ENCODE measurements at places on chromosomes 1 and 21.

GRCh38 chr1:229323885-229324553, 18.8 kb downstream of the CCSAP start:
- no peak for DNase-seq

- DNase-seq, result no peak
These were observed 119.0 kb upstream of the NRIP1 start for GRCh38 chr21:15183813-15184257.

DNA sequence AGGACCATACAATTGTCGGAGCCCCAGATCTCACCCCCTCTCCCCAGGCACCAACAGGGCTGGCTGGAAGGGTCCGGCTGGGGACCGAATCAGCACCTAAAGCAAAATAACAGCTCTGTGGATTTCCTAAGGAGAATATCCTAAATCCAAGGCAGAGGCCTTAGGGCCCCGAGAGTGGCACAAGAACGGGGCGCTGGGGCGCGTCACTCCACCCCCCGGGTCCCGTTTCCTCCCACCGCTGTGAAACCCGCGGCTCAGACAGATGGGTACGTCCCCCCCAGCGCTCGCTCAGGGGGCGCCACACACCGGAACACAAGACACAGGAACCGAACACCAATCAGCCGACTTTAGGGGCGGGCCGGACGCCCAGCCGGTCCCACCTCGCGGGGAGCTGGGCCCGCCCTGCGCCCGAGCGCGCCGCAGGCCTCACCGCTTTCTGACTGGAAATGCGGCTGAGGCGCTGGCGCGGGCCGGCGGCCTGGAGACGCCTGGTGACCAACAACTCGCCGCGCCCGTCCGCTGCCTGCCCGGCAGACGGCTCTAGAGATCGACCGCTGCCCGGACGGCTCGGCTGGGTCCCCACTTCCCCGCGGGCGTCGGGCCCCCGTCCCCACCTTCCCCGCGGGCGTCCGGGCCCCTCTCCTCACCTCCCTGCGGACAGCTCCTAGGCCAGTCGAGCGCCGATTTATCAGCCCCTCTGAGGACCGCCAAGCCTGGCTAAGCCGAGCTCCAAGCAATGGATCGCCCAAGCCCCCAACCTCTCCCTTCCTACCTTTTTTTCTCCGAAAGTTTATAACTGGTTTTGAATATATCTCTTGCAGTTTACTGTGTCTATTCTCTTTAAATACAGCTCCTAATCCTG, at the start of gene HFM1:
HFM1 (minus strand) TSS at position 687 of the 862 bp plus-strand sequence. CDS start 3,755 bp downstream, outside the sequence.
- peak; percentile 12 for DNase-seq

GRCh38 chr1:23916209-23917131, 3.3 kb upstream of the CNR2 start:
- DNase-seq, result peak; percentile 44

DNA sequence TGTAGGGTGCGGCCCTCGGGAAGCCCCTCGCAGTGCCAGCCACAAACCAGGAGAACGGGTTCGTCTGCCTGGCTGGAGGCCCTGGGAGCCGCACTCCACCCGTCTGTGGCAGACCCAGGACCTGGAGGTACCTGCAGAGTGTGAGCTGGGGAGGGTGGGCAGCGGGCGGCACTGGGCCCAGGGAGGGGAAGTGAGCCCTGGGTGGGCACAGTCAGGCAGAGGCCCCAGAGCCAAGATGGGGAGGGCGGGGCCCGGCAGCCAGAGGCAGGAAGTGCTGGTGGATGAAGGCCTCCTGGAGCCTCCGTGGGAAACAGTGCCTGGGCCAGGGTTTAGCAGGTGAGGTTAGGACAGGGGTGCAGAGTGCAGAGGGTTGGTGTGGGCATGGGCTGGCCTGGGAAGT, 4.0 kb upstream of the PEX10 start:
- DNase-seq, result peak; percentile 42

DNA sequence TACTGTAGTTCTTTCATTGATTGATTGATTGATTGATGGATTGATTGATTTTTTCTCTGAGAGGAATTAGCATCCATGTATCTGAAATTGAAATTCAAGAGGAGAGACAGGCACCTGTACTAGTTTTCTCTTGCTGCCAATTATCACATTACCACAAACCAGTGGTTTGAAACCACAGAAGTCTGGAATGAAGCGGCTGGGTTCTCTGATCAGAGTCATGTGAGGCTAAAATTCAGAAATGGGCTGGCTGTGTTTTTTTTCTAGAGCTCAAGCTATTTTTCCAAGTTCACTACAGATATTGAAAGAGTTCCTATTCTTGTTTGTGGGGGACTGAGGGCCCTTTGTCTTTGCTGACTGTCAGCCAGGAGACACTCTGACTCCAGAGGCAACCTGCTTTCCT, 10.0 kb downstream of the NBPF3 start:
- no peak for DNase-seq

DNA sequence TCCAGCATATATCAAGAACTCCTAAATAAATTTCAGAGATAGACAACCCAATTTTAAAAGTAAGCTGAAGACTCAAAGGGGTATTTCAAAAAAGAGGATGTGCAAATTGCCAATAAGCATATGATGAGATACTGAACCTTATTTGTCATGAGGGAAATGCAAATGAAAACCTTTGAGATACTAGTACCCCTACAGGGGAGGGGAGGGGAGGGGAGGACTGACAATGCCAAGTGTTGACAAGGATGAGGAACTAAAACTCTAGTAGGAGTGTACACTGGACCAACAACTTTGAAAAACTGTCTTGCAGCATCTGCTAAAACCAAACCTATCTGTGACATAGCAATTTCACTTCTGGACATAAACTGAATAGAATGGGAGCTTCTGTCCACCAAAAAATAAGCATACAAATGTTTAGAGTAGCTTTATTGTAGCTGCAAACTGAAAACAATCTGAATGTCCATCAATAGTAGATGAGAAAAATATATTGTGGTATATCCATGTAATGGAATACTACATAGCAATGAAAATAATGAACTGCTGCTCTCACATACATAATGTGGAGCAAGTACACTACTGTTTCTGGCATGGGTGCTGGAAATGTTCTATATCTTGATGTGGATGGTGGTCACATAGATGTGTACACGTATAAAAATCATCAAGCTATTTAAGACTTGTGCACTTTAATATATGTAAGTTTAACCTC, 57.2 kb downstream of the CDK18 start:
- no peak for DNase-seq

DNA sequence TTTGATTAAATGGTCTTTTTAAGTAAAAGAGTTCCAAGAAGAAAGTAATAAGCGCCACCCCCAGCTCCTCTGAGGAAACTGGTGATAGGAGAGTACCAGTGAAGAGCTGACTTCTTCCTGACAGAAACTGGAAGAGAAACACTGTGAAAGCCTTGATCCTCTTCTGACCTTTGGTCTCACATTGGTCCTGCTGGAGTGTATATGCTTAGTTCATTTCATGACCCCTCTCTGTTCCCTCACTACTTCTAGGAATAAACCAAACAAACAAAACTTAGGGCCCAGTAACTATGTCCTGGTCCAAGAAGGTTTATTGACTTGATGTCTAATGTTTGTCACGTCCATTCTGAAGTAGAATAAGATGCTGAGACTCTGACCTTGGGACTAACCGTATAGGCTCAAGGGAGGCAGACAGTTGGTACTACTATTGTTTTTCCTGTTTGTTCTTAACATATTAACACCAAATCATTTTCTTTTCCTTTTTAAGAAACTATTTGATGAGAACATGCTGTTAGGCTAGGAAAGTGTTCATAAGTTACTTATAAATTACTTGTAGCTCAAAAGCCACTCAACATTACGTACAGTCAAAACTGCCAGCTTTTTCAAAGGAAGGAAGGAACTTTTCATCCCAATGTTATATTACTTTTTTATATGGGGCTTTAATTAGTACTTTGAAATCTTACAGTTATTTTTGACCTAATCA, 57.9 kb downstream of the MIER1 start:
- DNase-seq, result no peak

GRCh38 chr1:204357551-204358490, 1.9 kb downstream of the PLEKHA6 start:
- no peak for DNase-seq

GRCh38 chr1:3668585-3669300, 16.4 kb downstream of the TP73 start:
- DNase-seq, result no peak

DNA sequence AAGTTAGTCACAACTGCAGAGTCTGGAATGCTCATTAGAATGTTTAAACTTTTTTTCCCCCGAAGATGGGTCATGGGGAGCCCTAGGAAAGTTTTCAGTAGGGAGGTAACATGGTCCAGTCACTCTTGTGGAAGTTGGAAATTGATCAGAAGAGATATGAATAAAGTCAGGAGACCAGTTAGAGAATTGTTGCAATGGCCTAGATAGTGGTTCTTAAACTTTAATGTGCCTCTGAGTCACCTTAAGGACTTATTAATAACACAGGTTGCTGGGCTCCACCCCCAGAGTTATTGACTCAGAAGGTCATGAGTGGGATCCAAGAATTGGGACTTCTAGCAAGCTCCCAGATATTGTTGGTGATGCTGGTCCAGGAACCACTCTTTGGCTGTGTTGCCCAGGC, 3.2 kb upstream of the TFAP2E start:
- DNase-seq, result no peak

DNA sequence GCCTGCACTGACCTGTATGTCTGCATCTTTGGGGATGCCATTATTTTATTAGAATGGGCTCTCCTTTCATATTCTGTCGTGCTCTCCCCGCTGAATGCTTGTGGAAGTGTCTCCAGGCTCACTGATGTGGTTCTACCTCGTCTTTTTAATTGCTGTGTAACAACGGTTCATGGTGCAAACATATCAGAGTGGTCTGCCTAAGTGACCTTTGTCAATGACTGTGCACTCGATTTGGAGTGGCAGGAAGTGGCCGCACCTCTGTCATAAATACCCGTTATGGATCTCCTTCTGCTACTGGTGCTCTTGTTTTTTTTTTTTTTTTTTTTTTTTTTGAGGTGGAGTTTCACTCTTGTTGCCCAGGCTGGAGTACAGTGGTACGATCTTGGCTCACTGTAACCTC, 38.3 kb downstream of the SPSB1 start:
- DNase-seq, result no peak

- no peak for DNase-seq
These were observed 15.8 kb upstream of the CCDC190 start for GRCh38 chr1:162876751-162877150.

DNA sequence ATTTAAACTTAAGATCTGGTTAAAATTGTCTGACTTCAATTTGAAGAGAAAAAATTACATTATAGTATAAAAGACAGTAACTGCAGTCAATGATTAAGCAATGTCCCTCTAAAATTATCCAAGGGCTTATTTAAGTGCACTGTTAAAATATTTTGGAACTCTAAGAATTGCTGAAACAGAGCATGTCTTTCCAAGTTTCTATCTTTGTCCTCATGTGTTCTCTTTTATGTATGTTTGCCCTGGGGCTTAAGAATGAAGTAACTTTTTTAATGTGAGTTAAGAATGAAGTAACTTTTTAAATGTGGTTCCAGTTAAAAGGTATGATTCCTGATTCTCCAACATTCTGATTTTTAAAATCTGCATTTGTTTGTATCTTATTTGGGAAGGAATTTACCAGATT, 69.0 kb upstream of the MARK1 start:
- DNase-seq, result no peak

GRCh38 chr1:201421041-201421440, 489 bp downstream of the TNNI1 start:
- DNase-seq, result no peak

DNA sequence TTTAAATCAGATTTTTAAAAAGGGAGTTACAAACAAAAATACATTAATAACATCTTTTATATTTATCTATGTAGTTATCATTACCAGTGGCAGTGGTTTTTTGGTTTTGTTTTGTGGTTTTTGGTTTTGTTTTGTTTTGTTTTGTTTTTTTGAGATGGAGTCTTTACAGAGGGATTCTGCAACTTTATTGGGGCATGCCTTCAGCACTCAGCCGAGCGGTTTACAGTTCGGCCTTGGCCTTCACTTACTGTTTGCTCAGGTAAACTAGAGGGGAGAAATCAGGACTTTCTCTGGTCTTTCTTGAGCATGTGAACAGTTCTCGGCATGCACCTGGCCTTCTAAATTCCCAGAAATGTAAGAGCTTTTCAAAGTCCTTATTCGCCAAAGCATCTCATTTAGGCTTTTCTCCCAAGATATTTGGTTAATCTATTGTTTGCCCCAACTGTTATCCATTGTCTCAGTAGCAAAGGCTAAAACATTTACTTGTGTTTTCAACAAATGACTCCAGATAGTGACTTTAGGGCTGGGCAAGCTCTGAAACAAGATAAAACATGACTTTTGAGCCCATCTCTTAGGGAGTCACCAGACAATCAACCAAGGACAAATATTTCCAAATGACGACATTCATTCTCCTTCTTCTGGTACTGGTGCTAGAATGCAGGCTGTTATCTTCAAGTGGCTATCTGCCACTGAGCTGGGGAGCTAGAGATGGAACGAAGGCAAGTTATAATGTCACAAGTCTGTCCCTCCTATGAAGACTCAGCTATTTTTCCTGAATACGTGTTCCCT, 48.4 kb upstream of the ADORA3 start:
- no peak for DNase-seq

GRCh38 chr1:97693601-97694000, 227.2 kb downstream of the DPYD start:
- DNase-seq, result no peak

- no peak for DNase-seq
These were observed 131.9 kb downstream of the AK5 start for GRCh38 chr1:77413541-77414335.

GRCh38 chr1:56496821-56497772, 82.3 kb downstream of the PLPP3 start:
- no peak for DNase-seq

DNA sequence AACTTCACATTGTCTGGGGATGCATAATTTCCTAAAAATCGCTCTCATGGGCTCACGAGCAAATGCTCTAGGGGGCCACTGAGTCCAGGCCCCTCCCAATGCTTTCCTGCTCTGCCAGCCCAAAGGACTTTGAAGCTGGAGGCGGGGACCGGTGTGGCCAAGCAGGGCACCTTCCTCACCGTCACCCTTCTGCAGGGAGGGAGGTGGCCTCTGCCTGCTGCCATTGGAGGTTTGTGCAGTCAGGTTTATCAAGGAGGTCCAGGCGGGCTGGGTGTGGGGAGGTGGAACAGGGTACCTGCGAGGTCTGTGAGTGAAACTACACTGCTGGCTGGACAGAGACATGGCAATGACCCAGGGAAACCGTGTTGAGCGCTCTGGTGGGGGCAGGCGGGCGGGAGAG, 58.1 kb upstream of the TRAPPC10 start:
- no peak for DNase-seq

DNA sequence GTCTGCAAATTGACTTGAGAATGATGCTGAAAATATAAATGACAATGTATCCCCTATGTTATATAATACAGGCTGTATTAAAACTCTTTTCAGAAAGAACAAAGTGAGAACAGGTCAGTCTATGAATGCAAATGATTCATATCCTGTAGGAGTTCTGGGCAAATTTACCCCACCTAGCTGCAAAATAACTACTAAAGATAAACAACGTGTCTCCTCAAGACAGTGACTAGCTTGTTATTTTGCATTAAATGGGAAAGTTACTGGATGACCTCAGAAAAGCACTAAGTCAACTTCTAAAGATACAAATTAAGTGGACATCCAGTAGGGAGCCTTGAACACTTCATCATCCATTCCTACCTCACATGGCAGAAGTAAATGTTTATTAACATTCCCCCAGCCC, 11.1 kb downstream of the RNF19B start:
- DNase-seq, result no peak

- DNase-seq, result no peak
These were observed 129.6 kb upstream of the HOOK1 start for GRCh38 chr1:59685101-59685500.

All from CD4-positive, alpha-beta T cell treated with Interleukin-6 at 100 ng/mL for 8 hours (primary cell).